ENCODE measurements at places on chromosomes 4 and X. TPM values are rescaled to one million over a fixed set of nuclear protein-coding genes. Genes with fewer than 3 reads are reported as not detected.

GRCh38 chrX:44343412-44344141 is at the start of gene EFHC2:
Gene EFHC2, minus strand, starts transcription at chrX:44343672. Its CDS starts 84 bp downstream, at chrX:44343588.
- no peaks in the 10 kb centered on the region for H3K36me3 ChIP-seq
- no peaks in the 10 kb centered on the region for H3K4me1 ChIP-seq
- no peaks in the 10 kb centered on the region for H3K27me3 ChIP-seq
- H3K27ac ChIP-seq: no peak within 1 kb of the TSS

GRCh38 chrX:79371640-79372039 is 4.5 kb upstream of the ITM2A start:
- H3K27ac ChIP-seq: no peak overlapping the region
- no peaks in the 10 kb centered on the region for H3K27me3 ChIP-seq
- no peaks in the 10 kb centered on the region for H3K4me1 ChIP-seq
- no peak overlapping the region for H3K4me3 ChIP-seq
- no peak for DNase-seq
- no peaks in the 10 kb centered on the region for H3K36me3 ChIP-seq

- H3K4me3 ChIP-seq: no peak overlapping the region
- no peak overlapping the region for H3K27ac ChIP-seq
- H3K36me3 ChIP-seq: no peaks in the 10 kb centered on the region
These were observed 167.8 kb upstream of the PCDH18 start for GRCh38 chr4:137700072-137700471.

DNA sequence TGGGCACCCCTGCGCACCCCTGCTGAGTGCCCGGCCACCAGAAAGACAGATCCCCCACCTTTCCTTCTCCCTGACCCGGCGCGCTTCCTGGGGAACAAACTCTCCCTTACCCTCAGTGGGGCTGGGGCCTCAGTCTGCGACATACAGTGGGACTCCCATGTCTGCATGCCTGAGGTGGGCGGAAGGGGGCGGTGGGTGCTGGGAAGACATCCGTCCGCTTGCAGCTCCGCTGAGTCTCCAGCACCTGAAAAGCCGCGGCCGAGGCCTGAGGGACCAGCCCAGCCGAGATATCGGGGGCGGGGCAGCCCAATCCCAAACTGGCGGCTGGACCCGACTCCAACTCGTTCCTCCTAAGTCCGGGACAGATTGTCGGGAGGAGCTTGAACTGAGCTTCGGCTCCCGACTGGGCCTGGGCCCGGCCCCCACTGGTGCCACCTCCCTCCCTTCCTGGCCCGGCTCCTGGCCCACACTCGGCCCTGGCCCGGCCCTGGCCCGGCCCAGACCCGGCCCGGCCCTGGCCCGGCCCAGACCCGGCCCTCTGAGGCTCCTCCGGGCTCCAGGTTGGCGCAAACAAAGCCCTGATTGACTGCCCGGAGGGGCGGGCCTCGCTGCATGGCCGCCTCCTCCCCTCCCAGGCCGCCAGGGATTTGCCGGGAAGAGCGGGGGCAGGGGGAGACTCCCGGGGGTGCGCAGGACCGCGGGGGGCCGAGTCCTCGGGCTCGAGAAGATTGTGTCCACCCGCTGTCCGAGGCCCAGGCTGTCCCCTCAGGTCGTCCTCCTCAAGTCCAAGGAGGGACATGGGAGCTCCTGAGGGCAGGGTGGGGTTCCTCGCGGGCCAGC is 877 bp upstream of the SLC16A2 start:
- peak overlapping the region; percentile 76 for H3K4me3 ChIP-seq
- no peaks in the 10 kb centered on the region for H3K4me1 ChIP-seq
- H3K27ac ChIP-seq: peak overlapping the region; percentile 92
- DNase-seq: peak; percentile 90
- no peaks in the 10 kb centered on the region for H3K36me3 ChIP-seq

GRCh38 chr4:40675166-40675565 is 45.5 kb upstream of the RBM47 start:
- H3K27ac ChIP-seq: no peak overlapping the region
- H3K4me1 ChIP-seq: peaks cover 2% of the 10 kb centered on the region
- DNase-seq: no peak
- H3K27me3 ChIP-seq: no peaks in the 10 kb centered on the region

- peak; percentile 79 for DNase-seq
- no peaks in the 10 kb centered on the region for H3K4me1 ChIP-seq
- H3K4me3 ChIP-seq: no peak overlapping the region
- no peaks in the 10 kb centered on the region for H3K36me3 ChIP-seq
- no peaks in the 10 kb centered on the region for H3K27me3 ChIP-seq
These were observed 89.6 kb upstream of the PRPS2 start for GRCh38 chrX:12701628-12702027.

GRCh38 chr4:159002950-159003349 is 99.9 kb upstream of the RAPGEF2 start:
- no peaks in the 10 kb centered on the region for H3K36me3 ChIP-seq
- no peak overlapping the region for H3K4me3 ChIP-seq
- no peaks in the 10 kb centered on the region for H3K4me1 ChIP-seq
- DNase-seq: no peak
- no peak overlapping the region for H3K27ac ChIP-seq
- no peaks in the 10 kb centered on the region for H3K27me3 ChIP-seq

- no peaks in the 10 kb centered on the region for H3K4me1 ChIP-seq
- no peak overlapping the region for H3K27ac ChIP-seq
- no peaks in the 10 kb centered on the region for H3K27me3 ChIP-seq
- no peaks in the 10 kb centered on the region for H3K36me3 ChIP-seq
These were observed 169.0 kb downstream of the ZNF330 start for GRCh38 chr4:141389649-141390048.

- H3K36me3 ChIP-seq: no peaks in the 10 kb centered on the region
- no peaks in the 10 kb centered on the region for H3K4me1 ChIP-seq
- H3K4me3 ChIP-seq: no peak overlapping the region
- no peak overlapping the region for H3K27ac ChIP-seq
These were observed 1023.6 kb upstream of the HS3ST1 start for GRCh38 chr4:12452291-12452690.

DNA sequence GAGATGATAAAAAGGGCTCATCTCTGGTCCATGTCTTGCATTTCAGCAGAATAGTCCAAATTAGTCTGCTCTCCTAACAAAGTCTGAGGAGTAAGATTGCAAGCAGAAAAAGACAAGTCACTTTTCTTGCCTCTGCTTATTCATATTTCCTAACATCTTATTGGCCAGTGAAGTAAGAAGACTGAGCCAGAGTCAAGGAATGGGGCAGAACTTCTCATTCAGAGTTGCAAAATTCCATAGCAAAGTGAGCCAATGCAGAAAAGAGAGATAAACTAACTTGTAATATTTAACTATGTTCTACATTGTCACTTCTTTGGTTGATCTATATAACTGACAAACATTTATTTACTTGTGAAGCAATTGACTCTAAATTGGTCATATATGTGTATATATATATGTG is 2304.0 kb downstream of the ARAP2 start:
- H3K27me3 ChIP-seq: no peaks in the 10 kb centered on the region
- H3K4me1 ChIP-seq: no peaks in the 10 kb centered on the region
- no peak overlapping the region for H3K27ac ChIP-seq
- H3K4me3 ChIP-seq: no peak overlapping the region
- no peaks in the 10 kb centered on the region for H3K36me3 ChIP-seq

GRCh38 chr4:28014469-28014868 is 1153.8 kb downstream of the STIM2 start:
- H3K4me3 ChIP-seq: no peak overlapping the region
- no peaks in the 10 kb centered on the region for H3K4me1 ChIP-seq
- H3K27me3 ChIP-seq: no peaks in the 10 kb centered on the region
- no peak overlapping the region for H3K27ac ChIP-seq

GRCh38 chr4:113447769-113448168 is 313.8 kb downstream of the CAMK2D start:
- no peaks in the 10 kb centered on the region for H3K27me3 ChIP-seq
- DNase-seq: no peak
- H3K36me3 ChIP-seq: no peaks in the 10 kb centered on the region
- no peak overlapping the region for H3K4me3 ChIP-seq
- peaks cover 31% of the 10 kb centered on the region for H3K4me1 ChIP-seq
- no peak overlapping the region for H3K27ac ChIP-seq

DNA sequence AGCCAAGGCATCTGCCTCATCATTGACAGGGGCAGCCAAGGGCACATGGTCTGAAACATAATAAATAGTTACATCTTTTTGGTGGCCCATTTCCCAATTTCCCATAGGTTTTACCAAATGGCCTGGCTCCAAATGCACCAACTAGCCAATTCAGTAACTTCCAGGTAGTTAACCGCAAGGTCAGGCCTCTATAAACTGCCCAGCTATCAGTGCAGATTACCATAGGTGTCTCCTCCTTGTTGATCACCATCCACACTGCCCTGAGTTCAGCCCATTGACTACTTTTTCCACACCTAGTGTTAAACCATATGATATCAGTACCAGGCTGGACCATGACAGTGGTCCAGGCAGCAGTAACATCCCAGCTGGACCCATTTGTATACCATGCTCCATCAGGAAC is 1145.1 kb upstream of the POU3F4 start:
- H3K27me3 ChIP-seq: no peaks in the 10 kb centered on the region
- no peak overlapping the region for H3K27ac ChIP-seq
- no peak overlapping the region for H3K4me3 ChIP-seq
- H3K4me1 ChIP-seq: no peaks in the 10 kb centered on the region
- DNase-seq: no peak

- peak; percentile 76 for DNase-seq
- H3K36me3 ChIP-seq: no peaks in the 10 kb centered on the region
- H3K27me3 ChIP-seq: no peaks in the 10 kb centered on the region
- no peak overlapping the region for H3K27ac ChIP-seq
- no peaks in the 10 kb centered on the region for H3K4me1 ChIP-seq
- no peak overlapping the region for H3K4me3 ChIP-seq
These were observed 16.2 kb upstream of the ZCCHC12 start for GRCh38 chrX:118807151-118808017.

- peaks cover 21% of the 10 kb centered on the region for H3K27me3 ChIP-seq
- H3K4me1 ChIP-seq: no peaks in the 10 kb centered on the region
- no peaks in the 10 kb centered on the region for H3K36me3 ChIP-seq
- no peak overlapping the region for H3K27ac ChIP-seq
- no peak overlapping the region for H3K4me3 ChIP-seq
These were observed 10.8 kb upstream of the NR3C2 start for GRCh38 chr4:148452970-148453369.

- H3K27me3 ChIP-seq: no peaks in the 10 kb centered on the region
- DNase-seq: no peak
- peaks cover 3% of the 10 kb centered on the region for H3K4me1 ChIP-seq
- H3K36me3 ChIP-seq: no peaks in the 10 kb centered on the region
- no peak overlapping the region for H3K4me3 ChIP-seq
These were observed 104.6 kb downstream of the DTHD1 start for GRCh38 chr4:36385951-36386571.

- H3K27me3 ChIP-seq: no peaks in the 10 kb centered on the region
- DNase-seq: peak; percentile 92
- no peaks in the 10 kb centered on the region for H3K36me3 ChIP-seq
- H3K4me1 ChIP-seq: peaks cover 7% of the 10 kb centered on the region
These were observed 155.7 kb downstream of the SNCA start for GRCh38 chr4:89681219-89681618.

DNA sequence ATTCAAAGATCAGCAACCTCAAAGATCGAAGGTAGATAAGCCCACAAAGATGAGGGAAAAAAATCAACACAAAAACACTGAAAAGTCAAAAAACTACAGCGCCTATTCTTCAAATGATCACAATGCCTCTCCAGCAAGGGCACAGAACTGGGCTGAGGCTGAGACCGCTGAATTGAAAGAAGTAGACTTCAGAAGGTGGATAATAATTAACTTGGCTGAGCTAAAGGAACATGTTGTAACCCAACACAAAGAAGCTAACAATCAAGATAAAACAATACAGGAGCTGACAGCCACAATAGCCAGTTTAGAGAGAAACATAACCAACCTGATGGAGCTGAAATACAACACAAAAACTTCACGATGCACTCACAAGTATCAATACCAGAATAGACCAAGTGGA is 231.1 kb downstream of the STPG2 start:
- peak overlapping the region; percentile 11 for H3K4me3 ChIP-seq
- H3K27me3 ChIP-seq: no peaks in the 10 kb centered on the region
- H3K36me3 ChIP-seq: no peaks in the 10 kb centered on the region

- no peaks in the 10 kb centered on the region for H3K4me1 ChIP-seq
- peaks cover 51% of the 10 kb centered on the region for H3K36me3 ChIP-seq
- H3K4me3 ChIP-seq: no peak overlapping the region
- no peak for DNase-seq
These were observed 15.8 kb upstream of the CXorf38 start for GRCh38 chrX:40663078-40663740.

DNA sequence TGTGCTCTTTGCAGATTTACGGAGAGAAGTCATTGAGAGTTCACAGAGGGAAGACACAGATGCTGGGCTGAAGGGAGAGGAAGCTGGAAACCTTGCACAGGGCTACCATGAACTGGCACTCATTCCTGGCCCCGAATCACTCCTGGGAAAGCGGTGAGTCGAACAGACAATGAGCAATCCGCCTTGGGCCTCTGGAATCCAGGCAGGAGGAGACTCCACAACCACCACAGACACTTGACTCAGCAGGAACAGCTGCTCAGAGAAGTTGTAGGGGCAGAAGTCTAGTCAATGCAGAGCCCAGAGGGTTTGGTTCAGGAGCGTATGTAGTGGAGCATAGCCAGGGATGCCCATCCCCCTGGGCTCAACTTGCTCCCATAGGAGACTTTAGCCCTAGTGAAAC is 62.8 kb upstream of the GRIA3 start:
- no peak for DNase-seq
- no peaks in the 10 kb centered on the region for H3K4me1 ChIP-seq
- no peak overlapping the region for H3K27ac ChIP-seq
- H3K36me3 ChIP-seq: no peaks in the 10 kb centered on the region
- no peaks in the 10 kb centered on the region for H3K27me3 ChIP-seq
- H3K4me3 ChIP-seq: no peak overlapping the region

- no peak overlapping the region for H3K4me3 ChIP-seq
- H3K36me3 ChIP-seq: no peaks in the 10 kb centered on the region
- no peaks in the 10 kb centered on the region for H3K4me1 ChIP-seq
- H3K27me3 ChIP-seq: no peaks in the 10 kb centered on the region
- H3K27ac ChIP-seq: no peak overlapping the region
- DNase-seq: no peak
These were observed 117.9 kb downstream of the INPP4B start for GRCh38 chr4:142728233-142728632.

GRCh38 chr4:185870366-185870765 is 58.4 kb upstream of the SORBS2 start:
- H3K36me3 ChIP-seq: no peaks in the 10 kb centered on the region
- H3K27me3 ChIP-seq: no peaks in the 10 kb centered on the region
- peaks cover 7% of the 10 kb centered on the region for H3K4me1 ChIP-seq
- no peak for DNase-seq
- no peak overlapping the region for H3K27ac ChIP-seq

DNA sequence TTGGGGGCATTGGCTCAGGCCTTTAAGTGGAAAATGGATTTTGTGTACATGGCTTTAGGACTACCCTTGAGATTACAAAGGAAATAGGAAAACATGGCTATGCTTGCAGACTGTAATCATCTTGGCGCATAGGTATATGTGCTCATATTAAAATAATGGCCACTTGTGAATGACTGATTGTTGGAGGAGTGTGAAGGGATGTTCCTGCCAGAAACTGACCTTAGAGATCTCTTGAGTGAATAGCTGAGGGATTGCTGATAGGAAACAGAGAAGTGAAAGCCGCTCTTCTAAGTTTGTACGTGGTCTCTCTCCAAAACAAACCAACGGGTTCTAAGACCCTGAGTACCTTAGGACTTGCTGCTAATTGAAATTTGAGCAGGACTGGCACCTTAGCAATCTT is 186.0 kb downstream of the MGST2 start:
- peaks cover 8% of the 10 kb centered on the region for H3K36me3 ChIP-seq
- DNase-seq: no peak
- H3K27me3 ChIP-seq: no peaks in the 10 kb centered on the region
- H3K27ac ChIP-seq: no peak overlapping the region
- peaks cover 55% of the 10 kb centered on the region for H3K4me1 ChIP-seq
- H3K4me3 ChIP-seq: no peak overlapping the region

GRCh38 chr4:105092356-105092755 is 54.3 kb upstream of the TET2 start:
- H3K27me3 ChIP-seq: no peaks in the 10 kb centered on the region
- H3K4me1 ChIP-seq: no peaks in the 10 kb centered on the region

The BLOC1S4 gene
- total RNA-seq: 21.9 TPM

The LRIT3 gene
- total RNA-seq: 1.2 TPM

The ZDHHC15 gene
- total RNA-seq: 2.0 TPM

The L1CAM gene
- 35.2 TPM for total RNA-seq

The KDR gene
- total RNA-seq: 1.8 TPM

The REST gene
- 92.2 TPM for total RNA-seq

The HPSE gene
- 1.8 TPM for total RNA-seq

Measured in endodermal cell (in vitro differentiated cells).